ENCODE measurements at places on chromosomes 4 and X. TPM values are rescaled to one million over a fixed set of nuclear protein-coding genes. Genes with fewer than 3 reads are reported as not detected.
A peak's percentile ranks its signal among the peaks of the same experiment; 100 is the strongest.

DNA sequence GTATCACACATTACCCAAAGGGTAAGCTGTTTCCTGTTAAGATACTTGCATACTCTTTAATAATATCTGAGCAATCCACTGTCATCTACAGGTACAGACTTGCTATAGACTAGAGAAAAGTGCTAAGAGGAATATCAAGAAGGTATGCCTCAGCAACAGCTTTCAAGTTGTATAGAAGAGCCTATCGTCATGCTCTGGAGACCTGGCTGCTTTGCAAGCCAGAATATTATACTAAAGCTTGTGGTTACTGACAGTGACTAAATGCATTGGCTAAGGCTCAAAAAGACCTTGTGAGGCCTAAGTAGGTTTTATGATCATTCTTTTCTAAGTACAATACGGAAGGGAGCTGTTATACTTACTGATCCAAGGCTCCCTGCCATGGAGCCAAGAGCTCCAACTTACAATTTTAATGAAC lies 11.3 kb downstream of the LAMP2 start:
- DNase-seq = peak; percentile 67

DNA sequence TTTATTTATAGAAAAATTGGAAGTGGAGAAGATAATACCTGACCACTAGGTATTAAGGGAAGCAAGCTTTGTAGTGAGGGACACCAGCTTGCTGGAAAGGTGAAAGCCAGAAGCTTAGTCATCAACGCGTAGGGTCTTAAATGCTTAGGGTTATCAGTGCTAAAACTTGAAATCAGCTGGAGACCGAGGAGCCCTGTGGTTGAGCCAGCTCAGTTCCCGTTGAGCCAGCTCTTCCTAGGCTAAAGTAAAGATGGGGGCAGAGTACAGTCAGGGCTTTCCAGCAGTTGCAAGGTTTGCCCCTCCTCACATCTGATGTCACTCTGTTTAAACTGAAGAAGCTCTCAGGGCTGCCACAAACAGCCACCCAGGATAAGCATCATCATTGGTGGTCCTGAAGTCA lies 240.7 kb downstream of the DCLK2 start:
- no peak for DNase-seq

- no peak for DNase-seq
Observed at GRCh38 chr4:148437439-148437838, 4.8 kb downstream of the NR3C2 start.

GRCh38 chrX:130994671-130995070 lies 63.5 kb upstream of the ARHGAP36 start:
- no peak for DNase-seq

GRCh38 chrX:138082251-138082650 lies 516.3 kb downstream of the ZIC3 start:
- DNase-seq = no peak

- peak; percentile 37 for DNase-seq
Observed at GRCh38 chr4:75995727-75996126, 5.0 kb upstream of the SDAD1 start.

DNA sequence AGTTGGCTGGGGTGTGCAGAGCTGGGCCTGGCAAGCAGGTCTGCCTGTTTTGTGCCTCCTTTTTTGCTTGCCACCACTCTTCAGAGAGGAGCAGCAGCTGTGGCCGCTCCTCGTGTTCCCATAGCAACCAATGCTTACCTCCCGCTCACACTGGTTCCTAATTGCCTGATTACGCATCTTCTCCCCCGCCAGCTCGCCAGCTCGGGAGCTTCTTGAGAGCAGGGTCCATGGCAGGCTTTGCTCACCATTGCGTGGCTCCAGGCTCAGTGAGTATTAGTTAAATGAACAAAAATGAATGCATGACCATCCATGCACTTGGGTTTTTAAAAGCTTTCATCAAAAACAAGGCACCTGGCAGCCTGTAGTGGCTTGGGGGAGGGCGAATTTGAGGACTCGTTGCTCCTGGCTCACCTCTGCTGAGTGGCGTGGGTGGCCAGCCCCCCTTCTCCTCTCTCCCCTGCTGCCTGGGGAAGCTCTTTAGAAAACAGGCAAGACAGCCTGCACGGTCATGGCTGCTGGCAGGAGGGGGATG lies 14.2 kb upstream of the PJA1 start:
- DNase-seq = no peak

DNA sequence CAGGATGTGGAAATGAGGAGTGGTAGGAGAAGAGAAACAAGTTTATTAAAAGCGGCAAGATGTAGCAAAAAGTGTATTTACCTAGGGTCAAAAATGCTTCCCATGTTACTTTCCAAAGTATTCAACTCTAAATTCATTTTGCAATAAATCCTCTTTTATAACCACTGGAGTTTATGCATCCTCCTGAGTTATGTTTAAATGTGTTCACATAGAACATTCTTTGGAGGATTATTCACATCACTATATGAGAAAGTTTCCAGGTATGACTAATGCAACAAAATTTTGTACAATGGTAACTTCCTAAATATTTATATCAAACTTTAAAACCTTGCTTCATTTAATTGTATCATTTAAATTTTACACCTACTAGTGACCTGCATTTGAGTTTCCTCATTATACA lies 870.6 kb upstream of the SLIT2 start:
- DNase-seq = no peak

DNA sequence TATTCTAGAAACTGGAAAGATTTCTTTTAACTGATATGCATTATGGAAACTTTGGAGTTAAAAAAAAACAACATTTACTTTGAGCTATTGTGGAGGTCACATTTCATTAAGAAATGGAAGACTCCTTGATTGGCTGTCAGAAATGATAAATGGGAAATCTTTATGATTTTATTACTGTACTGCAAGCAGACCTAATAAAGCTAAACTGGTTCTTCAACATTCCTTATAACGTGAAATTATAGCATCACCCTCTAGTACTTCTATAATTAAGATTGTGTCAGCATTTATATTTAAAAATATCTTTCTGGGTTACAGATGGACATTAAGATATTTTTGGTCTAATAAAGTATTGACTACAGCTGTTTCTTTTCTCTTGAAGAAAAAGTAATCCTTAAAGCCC lies 213.8 kb upstream of the PACRGL start:
- no peak for DNase-seq

GRCh38 chr4:54173281-54173912 lies 55.7 kb upstream of the PDGFRA start:
- DNase-seq = no peak

GRCh38 chr4:86156531-86156930 lies 203.3 kb downstream of the MAPK10 start:
- DNase-seq = no peak

GRCh38 chrX:40055495-40055894 lies 42.3 kb downstream of the BCOR start:
- DNase-seq = no peak

GRCh38 chr4:8819473-8820177 lies 52.0 kb downstream of the HMX1 start:
- DNase-seq = no peak

- DNase-seq = peak; percentile 23
Observed at GRCh38 chrX:118603981-118604380, 108.4 kb downstream of the DOCK11 start.

GRCh38 chr4:153489856-153490558 lies 23.8 kb downstream of the TMEM131L start:
- DNase-seq = no peak

DNA sequence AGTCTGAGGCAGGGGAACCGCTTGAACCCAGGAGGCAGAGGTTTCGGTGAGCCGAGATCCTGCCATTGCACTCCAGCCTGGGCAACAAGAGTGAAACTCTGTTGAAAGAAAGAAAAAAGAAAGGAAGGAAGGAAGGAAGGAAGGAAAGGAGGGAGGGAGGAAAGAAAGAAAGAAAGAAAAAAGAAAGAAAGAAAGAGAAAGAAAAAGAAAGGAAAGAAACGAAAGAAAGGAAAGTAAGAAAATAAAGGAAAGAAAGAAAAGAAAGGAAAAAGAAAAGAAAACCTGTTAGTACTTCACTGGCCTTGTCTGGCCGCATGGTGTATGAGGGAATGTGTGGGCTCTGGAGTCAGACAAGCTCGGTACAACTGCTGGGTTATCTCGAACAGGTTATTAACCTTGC lies 20.8 kb upstream of the MAGEA1 start:
- DNase-seq = no peak

GRCh38 chr4:76879731-76880364 lies 18.1 kb downstream of the SOWAHB start:
- no peak for DNase-seq

DNA sequence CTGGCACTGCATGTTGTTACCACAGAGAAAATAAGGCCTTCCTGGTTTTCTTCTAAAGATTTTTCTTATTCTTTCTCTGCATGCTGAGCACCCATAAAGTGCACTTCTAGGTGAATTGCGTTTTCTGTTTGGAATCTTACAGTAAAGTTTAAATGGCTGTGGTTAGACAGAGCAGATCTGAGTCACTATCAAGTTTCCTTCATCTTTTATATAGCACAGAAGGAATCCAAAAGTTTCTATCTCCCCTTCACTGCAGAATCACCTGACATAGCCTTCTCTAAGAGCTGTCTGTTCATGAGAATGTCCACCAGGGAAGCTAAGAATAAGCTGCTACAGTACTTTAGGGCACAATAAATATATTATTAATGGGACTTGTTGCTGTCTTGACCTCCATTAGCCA lies 455.5 kb upstream of the FAM241A start:
- no peak for DNase-seq

DNA sequence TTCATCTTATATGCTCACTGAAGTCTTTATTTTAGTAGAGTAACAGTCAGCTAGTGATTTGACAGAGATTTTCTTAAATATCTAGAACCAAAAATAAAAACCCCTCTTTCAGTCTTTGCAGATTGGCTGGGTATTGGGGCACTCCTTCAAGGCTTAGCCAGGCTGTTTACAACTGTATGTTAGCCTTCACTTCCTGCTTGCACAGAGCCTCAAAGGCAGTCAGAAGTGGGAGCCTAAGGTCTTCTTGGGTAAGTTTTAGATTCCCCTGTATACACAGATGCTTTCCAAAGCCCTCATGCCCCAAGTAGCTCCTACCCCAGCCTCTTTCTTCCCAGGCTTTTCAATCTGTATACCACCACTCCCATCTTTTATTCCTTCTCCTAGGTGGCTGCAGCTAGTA lies 136.1 kb upstream of the STIM2 start:
- DNase-seq = no peak

GRCh38 chrX:17500145-17500579 lies 125.2 kb downstream of the NHS start:
- DNase-seq = peak; percentile 72

- DNase-seq = no peak
Observed at GRCh38 chr4:76569706-76570105, 134.7 kb downstream of the SHROOM3 start.

Gene MID2
- 9.3 TPM for total RNA-seq

Gene NEXMIF
- not detected for total RNA-seq

Gene AR
- 17.8 TPM for total RNA-seq

Gene HSPA4L
- 16.2 TPM for total RNA-seq

Gene AADAT
- 8.0 TPM for total RNA-seq

Gene UGT8
- total RNA-seq = 17.6 TPM

Gene FRG2
- not detected for total RNA-seq

Gene JAKMIP1
- 3.4 TPM for total RNA-seq

Gene IDH3G
- 63.0 TPM for total RNA-seq

Gene SFRP2
- total RNA-seq = not detected

Gene NXT2
- total RNA-seq = 17.9 TPM

Gene DUX4
- not detected for total RNA-seq

Gene NHS
- 2.4 TPM for total RNA-seq

Gene XG
- total RNA-seq = not detected

Measured in Caki2 (cell line).